Uterine smooth muscle cell (primary cell): ENCODE measurements at places on chromosomes 5 and 9. TPM values are rescaled to one million over a fixed set of nuclear protein-coding genes. Genes with fewer than 3 reads are reported as not detected.

PCDHB10 gene
- 0.11 and 0.12 TPM in 2 replicates for total RNA-seq

IFT74 gene
- total RNA-seq, result 18.5 and 20.9 TPM in 2 replicates

PCDHGA11 gene
- total RNA-seq, result 11.7 and 13.6 TPM in 2 replicates

TNFSF15 gene
- 3.0 and 3.4 TPM in 2 replicates for total RNA-seq

CDC42SE2 gene
- total RNA-seq, result 23.2 and 28.0 TPM in 2 replicates

PHYHD1 gene
- total RNA-seq, result 3.4 and 6.2 TPM in 2 replicates

SPAAR gene
- under 0.01 TPM in 1 of 2 replicates, not detected in the other for total RNA-seq

SLC25A2 gene
- total RNA-seq, result 0.50 and 0.66 TPM in 2 replicates

C9orf153 gene
- total RNA-seq, result 0.25 TPM in 1 of 2 replicates, not detected in the other

ADAMTS6 gene
- total RNA-seq, result 155 and 181 TPM in 2 replicates

C8G gene
- total RNA-seq, result 0.37 TPM in 1 of 2 replicates, not detected in the other

PDE6A gene
- not detected in 2 replicates for total RNA-seq

FSD1L gene
- 9.9 and 12.6 TPM in 2 replicates for total RNA-seq

MED27 gene
- total RNA-seq, result 12.1 and 23.7 TPM in 2 replicates

C1QTNF2 gene
- 1.1 and 2.0 TPM in 2 replicates for total RNA-seq

FIBCD1 gene
- 1.4 and 2.1 TPM in 2 replicates for total RNA-seq

PAX5 gene
- not detected in 2 replicates for total RNA-seq

PTGS1 gene
- 11.4 and 31.2 TPM in 2 replicates for total RNA-seq

C7 gene
- 0.12 TPM in 1 of 2 replicates, not detected in the other for total RNA-seq

ORM2 gene
- total RNA-seq, result not detected in 2 replicates

PCDH1 gene
- total RNA-seq, result 1.4 TPM in 2 replicates

RAD17 gene
- total RNA-seq, result 22.9 and 23.7 TPM in 2 replicates

UGT3A2 gene
- not detected in 2 replicates for total RNA-seq

TMEM252 gene
- total RNA-seq, result 0.12 TPM in 1 of 2 replicates, not detected in the other

ADGRD2 gene
- not detected in 2 replicates for total RNA-seq

ARSI gene
- 18.1 and 34.3 TPM in 2 replicates for total RNA-seq

LPCAT1 gene
- total RNA-seq, result 67.7 and 75.8 TPM in 2 replicates

SPATA31D4 gene
- total RNA-seq, result under 0.01 TPM in 1 of 2 replicates, not detected in the other

IL9 gene
- total RNA-seq, result not detected in 2 replicates

FOXD4L4 gene
- 0.22 and 0.37 TPM in 2 replicates for total RNA-seq

IFNA21 gene
- not detected in 2 replicates for total RNA-seq

DMRT3 gene
- total RNA-seq, result not detected in 2 replicates

RGS7BP gene
- not detected in 2 replicates for total RNA-seq

PLPPR1 gene
- total RNA-seq, result not detected in 2 replicates

SAXO1 gene
- under 0.01 TPM in 1 of 2 replicates, not detected in the other for total RNA-seq
